MG63 (cell line): ENCODE measurements at places on chromosomes 1 and 21. TPM values are rescaled to one million over a fixed set of nuclear protein-coding genes. Genes with fewer than 3 reads are reported as not detected.

GRCh38 chr1:111643097-111643496 lies 23.5 kb downstream of the RAP1A start:
- no peak for DNase-seq

GRCh38 chr1:210049616-210050015 lies 111.6 kb downstream of the SYT14 start:
- no peak for DNase-seq

DNA sequence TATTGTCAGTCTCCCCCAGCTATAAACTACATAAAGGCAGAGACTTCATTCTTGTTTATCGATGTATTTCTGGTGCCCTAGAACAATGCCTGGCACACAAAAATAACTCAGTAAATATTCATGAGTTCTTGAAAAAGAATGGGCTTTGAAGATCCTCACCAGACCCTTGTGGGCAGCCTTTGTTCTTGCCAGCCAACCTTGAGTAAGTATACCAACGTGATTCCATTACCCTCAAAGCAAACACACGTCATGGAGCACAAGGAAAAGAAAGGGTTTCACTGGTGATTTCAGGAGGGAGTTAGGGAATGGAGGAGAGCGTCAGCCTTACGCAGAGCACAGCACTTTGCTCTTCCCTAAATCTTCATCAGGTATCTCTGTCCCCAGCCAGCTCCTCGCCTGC lies 29.4 kb downstream of the NMNAT2 start:
- no peak for DNase-seq

GRCh38 chr1:48082271-48082962 lies 85.2 kb upstream of the TRABD2B start:
- no peak for DNase-seq

- no peak for DNase-seq
Observed at GRCh38 chr1:198056255-198056654, 100.5 kb upstream of the NEK7 start.

- DNase-seq: no peak
Observed at GRCh38 chr1:234201600-234201999, 171.7 kb upstream of the COA6 start.

- no peak for DNase-seq
Observed at GRCh38 chr1:89809556-89809955, 11.3 kb upstream of the LRRC8D start.

GRCh38 chr1:47997289-47998200 lies at the start of gene TRABD2B:
Gene TRABD2B, minus strand, starts transcription at chr1:47997385.
- DNase-seq: peak; percentile 89

- no peak for DNase-seq
Observed at GRCh38 chr1:78088015-78088414, 42.2 kb downstream of the GIPC2 start.

The NGF gene
- 1.2 and 1.3 TPM in 2 replicates for total RNA-seq

The OR2L13 gene
- not detected in 2 replicates for total RNA-seq

The TRNAU1AP gene
- total RNA-seq: 9.7 and 11.2 TPM in 2 replicates

The C4BPA gene
- not detected in 2 replicates for total RNA-seq

The NES gene
- 0.03 TPM in 1 of 2 replicates, not detected in the other for total RNA-seq

The SLAMF7 gene
- total RNA-seq: not detected in 2 replicates
